ENCODE measurements at places on chromosomes 4 and X.

GRCh38 chrX:68822641-68823410 lies 6.0 kb upstream of the EFNB1 start:
- no peak for DNase-seq

DNA sequence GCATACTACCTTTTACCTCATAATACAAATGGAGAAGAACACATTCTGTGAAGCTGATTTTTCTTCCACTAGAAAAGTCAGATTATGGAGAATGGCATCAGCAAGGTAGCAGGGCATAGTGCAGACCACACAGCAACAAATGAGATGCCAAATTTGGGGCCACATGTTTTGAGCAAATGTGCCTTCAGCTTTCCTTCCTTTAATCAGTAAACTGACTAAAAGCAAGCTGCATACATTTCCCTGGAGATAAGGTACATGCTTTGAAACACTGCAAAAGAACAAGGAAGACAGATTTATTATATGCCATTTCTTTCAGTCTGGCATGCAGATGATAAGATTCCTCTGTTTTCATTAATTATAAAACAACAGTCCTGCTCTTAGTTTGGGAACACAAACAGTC lies 67.1 kb upstream of the GUCY1A1 start:
- no peak for DNase-seq

- peak; percentile 33 for DNase-seq
Measured at GRCh38 chr4:37685161-37685822, 884 bp downstream of the RELL1 start.

- no peak for DNase-seq
Measured at GRCh38 chrX:105754286-105754964, 67.9 kb upstream of the NRK start.

- DNase-seq: no peak
Measured at GRCh38 chr4:178205826-178206225, 763.6 kb upstream of the AGA start.

- no peak for DNase-seq
Measured at GRCh38 chr4:41452484-41453225, 85.3 kb upstream of the LIMCH1 start.

- DNase-seq: no peak
Measured at GRCh38 chrX:49070988-49071387, 2.8 kb downstream of the PRAF2 start.

DNA sequence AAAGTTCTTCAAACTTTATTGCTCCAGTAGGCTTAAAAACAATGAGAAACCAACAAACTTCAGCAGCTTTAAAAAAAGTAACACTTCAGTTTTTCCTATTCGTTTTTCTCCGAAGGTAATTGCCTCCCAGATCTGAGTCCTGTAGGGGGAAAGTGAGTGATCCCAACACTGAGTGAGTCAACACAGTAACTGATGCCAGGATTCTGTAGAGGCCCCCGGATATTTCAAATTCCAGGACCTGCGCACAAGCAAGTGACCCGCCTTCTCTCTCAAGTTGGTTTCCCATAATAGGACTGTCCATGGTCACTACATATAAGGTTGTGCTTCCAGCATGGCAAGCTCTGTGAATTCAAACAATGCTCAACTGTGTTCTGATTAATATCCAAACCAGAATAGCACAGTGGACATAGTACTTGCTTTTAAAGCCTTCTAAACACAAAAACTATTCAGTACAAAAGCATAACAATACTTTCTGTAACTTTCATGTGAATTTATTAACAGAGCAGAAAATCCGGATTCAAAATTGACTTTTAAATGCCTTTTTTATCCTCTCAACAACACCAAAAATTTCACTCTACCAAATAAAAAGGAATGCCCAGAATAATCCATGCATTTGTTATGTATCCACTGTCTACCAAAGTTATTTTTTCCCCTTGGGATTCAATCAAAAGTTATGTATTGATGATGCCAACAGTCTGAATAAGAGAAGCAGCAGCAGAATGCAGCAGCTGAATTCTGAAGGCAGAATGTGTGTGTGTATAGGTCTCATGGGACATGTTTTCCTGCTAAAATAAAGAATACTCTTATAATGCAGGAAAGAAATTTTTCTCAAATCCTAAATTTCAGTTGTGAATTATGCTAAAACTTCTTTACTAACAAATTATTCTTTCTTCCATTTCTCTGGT lies at the start of gene DMD:
Gene DMD (minus strand): TSS at position 194 of the 905 bp plus-strand sequence. CDS start 237 bp downstream, outside the sequence.
- DNase-seq: no peak

- no peak for DNase-seq
Measured at GRCh38 chr4:30538794-30539193, 181.4 kb upstream of the PCDH7 start.

DNA sequence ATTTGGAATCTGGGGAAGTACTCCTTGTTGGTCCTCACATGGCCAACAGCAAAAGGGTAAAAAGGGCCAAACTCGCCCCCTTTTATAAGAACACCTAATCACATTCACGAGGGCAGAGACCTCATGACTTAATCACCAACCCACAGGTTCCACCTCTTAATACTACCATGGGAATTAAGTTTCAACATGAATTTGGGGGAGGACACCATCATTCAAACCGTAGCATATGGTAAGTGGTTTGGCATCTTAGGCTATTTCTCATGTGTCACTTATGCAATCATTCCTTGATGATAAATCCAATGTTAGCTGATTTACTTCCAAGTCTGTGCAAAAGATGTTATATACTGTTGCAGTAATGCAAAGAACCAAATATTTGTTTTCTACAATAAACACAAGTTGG lies 302.9 kb upstream of the FAM241A start:
- DNase-seq: no peak

GRCh38 chrX:63918611-63919010 lies 133.6 kb upstream of the ARHGEF9 start:
- no peak for DNase-seq

DNA sequence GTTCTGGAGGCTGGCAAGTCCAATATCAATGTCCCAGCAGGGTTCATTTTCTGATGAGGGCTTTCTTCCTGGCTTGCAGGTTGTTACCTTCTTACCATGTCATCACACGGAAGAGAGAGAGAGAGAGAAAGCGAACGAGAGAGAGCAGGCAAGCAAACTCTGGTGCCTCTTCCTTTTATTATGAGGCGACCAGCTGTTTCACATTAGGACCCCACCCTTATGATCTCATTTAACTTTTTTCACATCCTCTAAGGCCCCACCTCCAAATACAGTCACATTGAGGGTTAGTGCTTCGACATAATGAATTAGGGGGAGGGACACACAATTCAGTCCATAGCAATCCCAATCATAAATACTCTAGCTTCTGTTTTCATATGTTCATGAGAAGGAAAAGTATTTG lies 10.6 kb upstream of the GPR174 start:
- no peak for DNase-seq

DNA sequence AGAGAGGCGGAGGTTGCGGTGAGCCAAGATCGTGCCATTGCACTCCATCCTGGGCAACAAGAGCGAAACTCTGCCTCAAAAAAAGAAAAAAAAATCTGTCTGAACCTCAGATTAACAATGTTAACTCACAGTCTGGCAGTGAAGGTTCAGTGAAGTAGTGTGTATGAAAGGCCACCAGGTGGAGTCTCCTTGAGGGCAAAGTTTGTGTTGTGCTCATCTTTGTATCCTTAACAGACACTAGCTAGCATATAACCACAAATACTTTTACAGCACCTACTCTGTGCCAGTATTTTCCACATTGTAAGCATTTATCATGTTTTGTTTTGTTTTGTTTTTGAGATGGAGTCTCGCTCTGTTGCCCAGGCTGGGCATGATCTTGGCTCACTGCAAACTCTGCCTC lies 46.0 kb upstream of the MGST2 start:
- no peak for DNase-seq

- no peak for DNase-seq
Measured at GRCh38 chr4:971666-972500, 1.5 kb downstream of the DGKQ start.

DNA sequence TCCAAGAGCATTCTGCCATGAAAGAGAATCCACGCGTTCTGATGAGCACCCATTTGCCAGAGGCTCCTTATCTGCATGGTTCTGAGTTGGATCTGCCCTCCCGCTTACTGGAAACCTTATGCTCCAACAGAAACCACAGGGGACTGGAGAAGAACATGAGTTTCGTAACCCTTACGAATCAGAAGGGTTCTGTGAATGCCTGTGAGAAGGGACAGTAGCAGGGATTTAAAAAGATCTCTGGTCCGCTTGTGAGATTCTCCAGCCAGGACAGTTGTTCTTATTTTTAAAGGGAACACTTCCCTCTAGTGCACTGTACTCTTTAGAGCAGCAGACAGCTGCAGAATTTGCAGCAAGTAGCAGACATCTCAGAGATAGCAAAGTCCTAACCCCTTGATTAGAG lies 22.5 kb upstream of the CENPU start:
- DNase-seq: no peak

GRCh38 chrX:76127341-76127740 lies 45.5 kb upstream of the PBDC1 start:
- no peak for DNase-seq

DNA sequence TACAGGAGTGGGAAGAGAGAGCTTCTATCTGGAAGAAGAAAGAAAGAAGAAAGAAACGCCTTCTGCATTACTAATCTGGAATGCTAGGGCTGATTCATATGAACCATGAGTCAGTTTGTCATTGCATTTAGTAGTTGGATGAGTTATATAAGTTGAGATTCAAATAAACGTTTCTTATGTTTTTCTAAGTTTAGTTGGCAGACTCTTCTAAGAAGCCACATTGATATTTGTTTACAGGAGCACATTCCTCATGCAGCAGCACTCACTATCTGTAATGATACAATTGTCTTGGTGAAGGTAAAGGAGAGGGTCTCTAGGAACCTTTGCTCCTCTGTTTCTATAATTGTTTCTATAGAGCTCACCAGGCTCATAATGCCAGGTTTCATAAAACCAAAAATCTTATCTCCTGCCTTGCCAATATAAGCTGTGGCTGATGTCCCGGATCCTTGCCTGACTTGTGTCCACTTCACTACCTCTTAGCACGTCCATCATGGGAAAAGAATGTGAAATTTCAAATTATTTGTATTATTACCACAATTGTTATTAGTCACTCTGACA lies 39.5 kb downstream of the HOPX start:
- DNase-seq: no peak

- no peak for DNase-seq
Measured at GRCh38 chr4:40953283-40954087, 203.7 kb downstream of the NSUN7 start.

GRCh38 chr4:77178560-77178959 lies 21.6 kb downstream of the CCNG2 start:
- DNase-seq: no peak

DNA sequence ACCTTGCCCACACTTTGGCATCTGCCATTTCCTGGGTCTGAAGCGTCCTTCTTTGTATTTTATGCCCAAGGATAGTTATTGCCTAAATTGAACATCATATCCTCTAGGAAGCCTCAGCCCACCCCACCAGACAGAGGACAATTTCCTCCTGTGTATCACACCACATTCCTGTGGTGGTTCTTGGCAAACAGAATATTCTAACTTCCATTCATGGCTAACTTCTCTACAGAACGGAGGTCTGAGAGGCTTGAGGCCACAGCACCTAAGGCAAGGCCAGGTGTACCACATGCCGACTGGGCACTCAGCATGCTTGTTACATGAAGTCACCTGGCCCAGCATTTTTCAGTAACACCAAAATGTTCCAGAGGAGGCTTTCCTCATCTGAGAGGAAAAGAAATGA lies 42.4 kb downstream of the CD99L2 start:
- DNase-seq: no peak

- DNase-seq: no peak
Measured at GRCh38 chrX:138763761-138764160, 52.2 kb upstream of the FGF13 start.

DNA sequence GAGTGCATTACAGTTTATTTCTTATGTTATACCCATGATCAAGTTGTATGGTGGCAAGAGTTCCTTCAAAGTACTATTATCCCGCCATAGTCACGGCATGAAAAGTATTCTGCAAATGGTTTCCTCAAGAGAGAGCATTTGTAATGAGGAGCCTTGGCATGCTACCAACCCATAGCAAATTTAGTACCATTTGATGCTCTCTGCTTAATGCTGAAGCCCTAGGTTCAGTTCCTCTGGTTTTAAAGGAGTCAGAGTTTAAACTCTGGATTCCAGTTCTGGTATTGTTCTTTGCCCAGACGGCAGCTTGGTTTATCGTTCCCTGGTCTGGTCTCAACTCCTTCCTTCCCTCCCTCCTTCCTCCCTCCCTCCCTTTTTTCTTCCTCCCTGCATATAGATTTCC lies 371.3 kb downstream of the BMPR1B start:
- no peak for DNase-seq

DNA sequence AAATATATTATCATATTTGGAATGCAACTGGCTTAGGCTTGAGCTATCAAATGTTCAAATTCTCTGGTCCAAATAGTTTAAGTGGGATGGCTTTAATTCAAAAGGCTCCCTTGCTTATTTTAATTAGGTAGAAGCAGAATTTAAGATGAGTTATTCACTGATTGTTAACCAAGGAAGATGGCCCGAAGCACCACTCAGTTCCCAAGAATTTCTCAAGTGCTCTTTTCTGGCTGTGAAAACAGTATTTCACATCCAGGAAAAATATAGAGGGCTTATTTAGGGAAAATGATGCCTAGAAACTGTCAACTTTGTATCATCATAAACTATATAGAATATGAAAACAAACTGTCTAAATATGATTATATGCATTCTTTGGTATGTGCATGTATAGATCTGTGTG lies 246.5 kb upstream of the SFRP2 start:
- no peak for DNase-seq

GRCh38 chrX:133794126-133794525 lies 191.3 kb downstream of the GPC3 start:
- DNase-seq: no peak

DNA sequence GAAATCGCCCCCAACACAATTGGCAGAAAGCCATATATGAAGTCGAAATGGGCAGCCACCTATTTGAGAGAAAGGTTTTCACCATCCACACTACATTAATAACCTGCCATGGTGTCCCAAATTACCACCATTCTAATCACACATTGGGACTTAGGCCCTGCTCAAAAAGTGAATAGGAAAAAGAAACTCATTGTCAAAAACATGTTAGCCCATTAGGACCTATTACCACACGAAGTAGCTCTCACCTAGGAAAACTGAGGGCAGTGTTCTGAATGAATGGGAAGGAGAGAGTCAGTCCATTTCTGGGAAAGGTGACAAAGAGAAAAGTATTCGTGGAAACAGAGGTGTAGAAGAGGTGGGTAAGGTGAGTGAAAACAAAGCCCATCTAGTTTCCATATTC lies 60.8 kb downstream of the GPC3 start:
- no peak for DNase-seq

GRCh38 chr4:151987606-151988005 lies 226.8 kb upstream of the GATB start:
- no peak for DNase-seq

Data from T-helper 17 cell (primary cell).